ENCODE measurements at places on chromosomes 2 and 18.
A peak's percentile ranks its signal among the peaks of the same experiment; 100 is the strongest.

DNA sequence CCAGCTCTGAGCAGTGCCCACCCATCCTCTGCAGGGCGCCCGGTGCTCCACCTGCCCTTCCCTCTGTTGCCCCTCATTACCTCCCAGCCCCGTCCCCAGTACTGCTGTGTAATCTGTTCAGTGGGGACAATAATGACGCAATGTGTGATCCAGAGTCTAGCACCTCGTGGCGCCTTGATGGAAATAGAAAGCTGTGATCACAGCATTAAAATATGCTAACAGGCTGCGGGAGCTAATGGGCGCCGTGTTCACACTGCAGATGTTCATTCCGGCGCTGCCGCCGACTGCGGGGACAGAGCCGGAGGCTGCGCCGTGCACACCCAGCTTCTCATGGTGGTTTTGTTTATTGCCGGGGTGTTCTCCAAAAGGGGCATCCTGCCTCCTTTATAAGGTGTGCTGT lies 235.2 kb downstream of the LDLRAD4 start:
- peak; percentile 16 for DNase-seq

DNA sequence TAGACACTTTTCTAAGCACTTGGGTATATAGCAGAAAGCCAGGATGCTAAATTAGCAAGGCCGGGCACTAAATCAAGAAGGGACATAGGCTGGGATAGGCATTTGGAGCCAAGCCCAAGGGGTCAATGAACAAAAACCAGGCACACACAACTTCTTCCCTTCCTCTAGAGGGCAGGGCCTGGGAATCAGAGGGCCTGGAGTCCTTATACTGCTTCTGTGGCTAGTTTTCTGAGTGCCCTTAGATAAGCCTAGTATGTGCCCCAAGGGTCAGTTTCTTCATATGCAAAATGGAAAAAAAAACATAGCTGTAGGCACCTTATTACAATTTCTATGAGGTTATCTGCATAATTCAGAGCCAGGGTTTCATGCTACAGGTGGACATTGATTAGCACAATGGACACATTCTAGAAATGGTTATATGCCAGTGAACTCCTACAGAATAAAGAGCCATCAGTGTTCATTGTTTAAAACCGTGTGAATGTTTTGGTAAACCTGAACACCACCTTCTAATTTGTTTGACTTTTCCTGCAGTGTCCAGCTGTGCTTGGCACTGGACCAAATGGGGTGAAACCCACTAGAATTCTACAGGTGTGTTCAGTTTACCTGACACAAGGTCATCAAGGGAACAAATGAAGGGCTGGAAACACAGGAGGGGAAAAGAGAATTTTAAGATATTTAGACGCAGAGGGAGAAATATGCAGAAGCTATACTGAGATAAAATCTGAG lies 49.6 kb downstream of the PAX8 start:
- no peak for DNase-seq

GRCh38 chr2:75047189-75047991 lies 88.9 kb downstream of the POLE4 start:
- DNase-seq, result peak; percentile 20

GRCh38 chr2:238875101-238875470 lies 27.2 kb downstream of the TWIST2 start:
- no peak for DNase-seq

GRCh38 chr2:189249171-189249570 lies 69.6 kb upstream of the COL5A2 start:
- DNase-seq, result no peak

DNA sequence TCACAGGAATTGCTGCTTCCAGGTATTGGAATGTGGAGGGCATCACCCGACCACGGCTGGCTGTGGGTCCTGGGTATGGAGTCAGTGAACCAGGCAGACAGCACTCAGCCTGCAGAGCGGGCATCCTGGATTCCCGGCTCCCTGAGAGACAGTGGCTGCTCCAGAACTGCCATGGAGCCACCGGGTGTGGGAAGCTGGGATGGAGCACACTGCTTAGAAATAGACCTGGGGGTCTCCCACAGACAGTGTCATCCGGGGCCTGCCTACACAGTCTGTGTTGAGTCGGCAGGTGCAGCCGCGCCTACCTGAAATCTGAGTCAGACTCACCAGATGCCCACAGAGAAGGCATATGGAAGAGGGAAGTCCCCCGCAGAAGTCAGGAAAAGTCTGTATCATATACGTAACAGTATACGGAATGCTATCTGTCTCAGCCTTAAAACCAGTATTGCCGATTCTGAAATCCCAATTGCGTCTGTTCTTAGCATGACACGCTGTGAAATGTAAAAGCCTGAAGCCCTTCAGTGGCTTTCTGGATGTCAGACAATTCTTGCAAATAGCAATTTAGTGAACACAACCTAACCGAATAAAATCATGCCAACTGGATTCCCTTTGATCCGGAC lies 509.7 kb upstream of the MYT1L start:
- DNase-seq, result no peak

GRCh38 chr2:18517386-18517785 lies 43.1 kb downstream of the RDH14 start:
- DNase-seq, result no peak

DNA sequence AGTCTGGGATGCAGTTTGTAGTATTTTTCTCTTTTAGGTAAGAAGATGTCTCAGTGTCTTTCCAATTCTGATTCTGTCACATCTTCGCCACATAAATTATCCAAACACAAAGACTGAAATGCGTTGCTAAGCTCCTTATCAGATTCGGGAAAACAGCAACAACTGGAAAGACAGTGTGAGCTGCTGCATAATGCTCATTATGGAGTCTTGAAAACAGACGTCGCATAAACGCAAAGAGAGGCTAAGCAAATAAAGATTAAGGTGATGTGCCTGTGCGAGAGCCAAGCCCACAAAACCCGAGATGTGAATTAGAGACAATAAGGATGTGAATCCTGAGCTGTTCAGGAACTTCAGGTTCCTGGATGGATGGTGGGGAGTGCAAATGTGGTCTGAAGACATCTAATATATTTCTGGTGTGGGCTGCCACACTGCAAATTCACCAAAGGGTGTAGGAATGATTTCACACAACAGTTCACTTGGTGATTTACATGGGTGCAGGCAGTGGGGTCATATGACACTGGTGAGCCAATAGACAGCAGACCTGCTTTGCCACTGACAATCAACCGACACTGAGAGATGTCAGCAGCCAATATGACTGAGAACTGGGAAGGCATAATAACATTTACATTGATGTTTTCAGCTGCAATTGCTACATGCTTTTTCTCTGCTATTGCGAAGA lies 195.8 kb downstream of the MTX2 start:
- DNase-seq, result peak; percentile 88

GRCh38 chr2:20353241-20353992 lies 2.8 kb upstream of the PUM2 start:
- DNase-seq, result no peak

DNA sequence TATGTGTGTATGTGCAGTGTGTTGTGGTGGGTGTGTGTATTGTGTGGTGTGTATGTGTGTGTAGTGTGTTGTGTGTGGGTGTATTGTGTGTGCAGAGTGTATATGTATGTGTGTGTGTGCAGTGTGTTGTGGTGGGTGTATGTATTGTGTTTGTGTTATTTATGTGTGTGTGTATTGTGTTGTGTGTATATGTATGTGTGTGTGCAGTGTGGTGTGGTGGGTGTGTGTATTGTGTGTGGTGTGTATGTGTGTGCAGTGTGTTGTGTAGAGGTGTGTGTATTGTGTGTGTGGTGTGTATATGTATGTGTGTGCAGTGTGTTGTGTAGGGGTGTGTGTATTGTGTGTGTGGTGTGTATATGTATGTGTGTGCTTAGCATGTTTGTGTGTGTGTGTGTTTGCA lies 24.3 kb downstream of the ACKR3 start:
- DNase-seq, result no peak

- DNase-seq, result no peak
Observed at GRCh38 chr2:234251326-234252271, 201.1 kb downstream of the SPP2 start.

GRCh38 chr2:63866009-63866709 lies 24.5 kb downstream of the UGP2 start:
- DNase-seq, result no peak

GRCh38 chr2:69685321-69686048 lies 41.9 kb upstream of the AAK1 start:
- no peak for DNase-seq

DNA sequence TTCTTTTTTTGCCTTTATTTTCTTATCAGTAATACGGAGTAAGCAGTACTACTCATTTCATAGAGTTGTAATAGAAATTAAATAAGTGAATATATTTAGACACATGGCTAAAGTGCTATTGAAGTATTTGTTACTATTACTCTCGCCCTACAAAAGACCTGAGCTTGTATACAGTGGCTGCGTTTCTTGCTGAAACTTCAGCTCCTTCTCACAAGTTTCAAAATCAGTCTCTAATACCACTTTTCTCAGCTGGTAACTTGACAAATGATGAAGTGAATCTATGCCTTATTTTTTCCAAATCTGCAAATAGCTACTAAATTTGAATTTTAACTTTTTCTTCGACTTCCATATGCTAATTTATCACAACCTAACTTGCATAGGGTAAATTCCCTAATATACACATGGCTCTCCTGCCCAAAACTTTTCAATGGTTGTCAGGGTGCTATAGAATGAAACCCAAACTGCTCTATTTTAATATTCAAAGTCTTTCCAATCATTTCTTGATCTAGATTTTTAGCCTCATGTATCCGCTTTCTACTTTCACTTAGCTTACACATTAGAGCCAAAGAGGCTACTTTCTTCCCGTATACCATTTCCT lies 347.8 kb upstream of the GULP1 start:
- DNase-seq, result no peak

DNA sequence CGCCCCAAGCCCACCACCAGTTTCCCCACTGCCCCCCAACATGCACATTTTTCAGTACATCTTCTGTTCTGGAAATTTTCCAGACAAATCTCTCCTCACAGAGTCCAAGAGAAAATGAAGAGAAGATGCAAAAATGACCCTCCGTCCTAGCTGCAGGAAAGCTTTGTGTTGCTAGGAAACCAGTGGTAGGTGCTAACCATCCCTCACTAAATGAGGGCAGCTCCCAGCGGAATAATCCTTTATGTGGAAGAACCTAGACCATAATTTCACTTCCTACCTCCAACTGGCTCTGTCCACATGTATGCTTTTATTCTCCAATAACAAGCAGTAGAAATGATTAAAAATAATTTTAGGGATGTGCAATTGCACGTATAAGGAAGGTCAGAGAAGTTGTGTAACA lies 311.9 kb upstream of the EPHA4 start:
- DNase-seq, result no peak

- DNase-seq, result no peak
Observed at GRCh38 chr18:7677001-7677400, 109.9 kb downstream of the PTPRM start.

DNA sequence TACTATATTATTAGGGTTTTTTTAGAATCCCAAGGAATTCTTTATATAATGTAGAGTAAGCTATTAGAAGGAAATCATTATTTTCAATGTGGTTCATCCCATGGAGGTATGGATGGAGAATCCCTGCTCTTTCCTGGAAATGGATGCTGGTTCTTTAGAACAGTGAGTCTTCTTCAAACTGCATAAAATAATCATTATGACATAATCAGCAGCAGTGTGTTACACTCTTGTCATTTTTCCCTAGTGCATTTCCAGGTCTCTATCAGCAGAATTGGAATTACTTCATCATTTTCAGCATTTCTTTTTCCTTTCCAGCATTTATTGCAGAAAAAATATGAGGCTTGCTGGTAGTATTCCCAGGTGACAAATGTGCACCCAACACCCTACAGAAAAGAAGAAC lies 168.1 kb downstream of the ETAA1 start:
- DNase-seq, result no peak

GRCh38 chr2:220318508-220318907 lies 691.1 kb downstream of the SLC4A3 start:
- no peak for DNase-seq

DNA sequence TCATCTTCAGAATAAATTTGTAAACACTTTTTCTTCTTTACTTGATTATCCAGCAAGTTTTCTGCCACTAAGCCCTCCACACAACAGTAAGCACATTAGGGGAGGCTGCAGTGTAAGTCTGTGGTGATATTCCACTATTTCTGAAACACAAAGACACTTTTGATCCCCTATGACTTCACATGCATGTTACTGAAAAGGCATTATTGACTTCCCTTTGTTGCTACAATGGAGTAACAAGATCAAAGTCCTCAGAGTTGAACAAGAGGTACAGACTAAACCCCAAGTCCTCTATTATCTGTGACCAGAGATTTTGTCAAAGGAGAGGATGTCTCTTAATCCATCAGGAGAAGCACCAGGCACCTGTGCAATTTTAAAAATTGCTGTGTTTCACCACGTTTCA lies 157.9 kb downstream of the CD226 start:
- no peak for DNase-seq

GRCh38 chr2:70070542-70071268 lies 16.6 kb upstream of the PCBP1 start:
- DNase-seq, result peak; percentile 84

Data from NCI-H526 (cell line).